Upper lobe of right lung (tissue), 1 donor: ENCODE measurements at places on chromosomes 4 and X. TPM values are rescaled to one million over a fixed set of nuclear protein-coding genes. Genes with fewer than 3 reads are reported as not detected.

DNA sequence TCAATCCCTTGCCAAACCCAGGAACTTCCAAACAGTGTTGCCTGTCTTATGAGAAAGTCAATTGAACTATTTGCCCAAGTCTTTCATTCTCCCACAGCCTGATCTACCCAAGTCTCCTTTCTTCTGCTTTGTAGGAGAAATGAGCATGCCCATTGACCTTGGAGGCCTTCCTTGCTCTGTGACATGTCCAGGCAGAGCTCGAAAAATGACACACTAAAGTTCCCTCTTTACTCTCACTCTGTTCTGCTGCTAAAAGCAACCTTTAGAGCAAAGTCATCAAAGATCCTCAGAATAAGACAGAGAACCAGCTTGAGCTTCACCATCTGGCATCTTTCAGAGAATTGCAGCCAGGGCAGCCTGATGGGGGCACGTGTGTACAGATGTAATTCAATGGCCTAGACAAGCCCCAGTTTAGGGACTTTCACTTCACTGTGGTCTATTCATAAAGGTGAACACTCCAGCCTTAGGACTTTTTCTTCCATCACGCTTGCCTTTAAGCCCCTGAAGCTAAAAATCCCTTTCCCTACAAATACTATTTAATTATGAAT lies 136.4 kb downstream of the AMELX start:
- DNase-seq = no peak

GRCh38 chr4:1815096-1815996 lies 22.3 kb downstream of the FGFR3 start:
- DNase-seq = no peak

GRCh38 chr4:81648576-81649275 lies 177.0 kb upstream of the RASGEF1B start:
- DNase-seq = no peak

GRCh38 chrX:83504721-83505479 lies 3.2 kb upstream of the POU3F4 start:
- DNase-seq = no peak

GRCh38 chrX:115560211-115560977 lies 580 bp upstream of the PLS3 start:
- DNase-seq = no peak

- no peak for DNase-seq
Measured at GRCh38 chr4:113355550-113356371, 306.3 kb downstream of the ANK2 start.

SSX4B gene
- total RNA-seq = not detected
